ENCODE measurements at places on chromosomes 13 and 19.

GRCh38 chr13:34179481-34179880 is 361.5 kb downstream of the RFC3 start:
- no peak for DNase-seq

DNA sequence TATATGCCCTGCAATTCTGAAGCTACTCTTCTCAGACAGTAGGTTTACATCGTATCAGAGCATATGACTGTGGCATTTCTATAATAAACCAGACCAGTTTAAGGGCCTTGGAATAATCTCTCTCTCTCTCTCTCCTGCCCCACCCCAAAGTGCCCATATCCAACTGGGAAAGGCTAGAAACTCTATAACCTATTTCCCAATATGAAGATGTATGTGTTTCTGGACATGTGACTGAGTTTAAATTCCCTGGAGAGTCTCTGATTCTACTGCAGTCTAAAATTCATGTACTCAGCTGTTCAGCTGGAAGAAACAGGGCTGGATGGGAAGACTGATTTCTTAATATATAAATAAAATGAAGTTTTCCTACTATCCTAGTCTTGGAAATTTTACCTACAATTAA is 91.9 kb upstream of the MBNL2 start:
- DNase-seq, result no peak

DNA sequence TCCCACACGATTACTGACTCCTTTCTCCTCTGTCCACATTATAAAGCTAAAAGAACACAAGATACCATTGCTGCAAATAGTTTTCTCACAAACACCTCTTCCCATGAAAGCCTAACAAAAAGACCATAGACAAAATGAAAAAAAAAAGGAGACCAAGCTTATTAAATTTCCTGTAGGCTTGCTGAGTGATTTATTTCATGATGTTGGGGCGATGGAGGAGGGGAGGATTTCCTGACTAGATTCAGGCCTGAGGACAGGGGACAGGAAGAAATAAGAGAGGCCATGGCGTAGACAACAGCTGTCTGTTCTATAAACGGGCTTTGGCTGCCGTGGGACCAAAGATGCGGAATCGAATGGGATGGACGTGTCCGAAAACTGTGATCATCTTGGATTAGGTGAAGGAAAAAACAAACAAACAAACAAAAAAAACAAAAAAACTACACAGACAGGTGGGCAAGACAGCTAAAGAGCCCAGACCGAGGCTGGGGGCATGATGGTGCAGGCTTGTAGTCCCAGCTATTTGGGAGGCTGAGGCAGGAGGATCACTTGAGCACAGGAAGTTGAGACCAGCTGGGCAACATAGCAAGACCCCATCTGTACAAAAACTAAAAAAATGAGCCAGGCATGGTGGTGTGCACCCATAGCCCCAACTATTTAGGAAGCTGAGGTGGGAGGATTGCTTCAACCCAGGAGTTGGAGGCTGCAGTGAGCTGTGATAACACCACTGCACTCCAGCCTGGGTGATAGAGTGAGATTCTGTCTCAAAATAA is 5.3 kb downstream of the TMPRSS9 start:
- no peak for DNase-seq

DNA sequence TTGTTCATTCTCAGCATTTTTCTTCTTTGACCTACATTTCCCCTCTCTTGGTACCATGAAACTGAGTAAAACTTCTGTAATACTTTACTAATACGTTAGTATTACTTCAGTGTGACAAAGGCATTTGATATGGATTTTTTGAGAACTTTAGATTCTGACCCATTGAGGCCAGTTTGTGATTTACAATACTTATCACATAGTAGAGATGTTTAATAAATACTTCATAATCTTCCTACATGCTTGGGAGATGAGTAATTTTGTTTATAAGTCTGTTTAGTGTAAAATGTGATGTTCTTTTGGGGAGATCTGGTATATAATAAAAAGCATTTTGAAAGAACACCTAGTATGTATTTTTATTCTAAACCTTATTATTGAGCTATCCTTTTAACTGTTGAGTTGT is 29.7 kb downstream of the GTF2F2 start:
- no peak for DNase-seq

DNA sequence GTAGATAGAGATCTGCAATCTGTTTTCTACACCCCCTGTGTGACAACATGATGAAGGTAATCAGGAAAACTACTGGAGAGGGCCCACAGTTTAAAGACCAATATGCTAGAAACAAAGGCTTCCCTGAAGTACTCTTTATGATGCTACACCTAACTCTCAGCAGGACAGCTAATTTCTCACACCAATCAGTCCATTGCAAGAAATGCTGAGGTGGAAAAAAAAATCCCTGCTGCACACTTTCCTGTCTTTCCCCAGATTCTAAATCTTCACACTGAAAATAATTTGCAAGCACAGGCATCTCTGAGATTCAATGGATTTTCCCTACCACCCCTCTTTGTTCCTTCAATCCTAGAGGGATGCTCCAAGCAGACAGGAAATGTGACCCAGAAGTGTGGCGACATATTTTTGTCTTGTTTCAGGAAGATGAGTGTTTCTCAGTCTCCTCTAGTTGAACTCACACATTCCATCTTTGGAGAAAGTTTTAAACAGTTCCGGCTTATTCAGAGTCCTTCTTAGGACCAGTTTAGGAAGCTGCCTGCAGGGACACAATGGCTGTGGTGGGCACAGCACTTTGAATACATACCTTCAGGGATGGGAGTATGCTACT is 671.6 kb downstream of the DIAPH3 start:
- no peak for DNase-seq

- no peak for DNase-seq
Measured at GRCh38 chr19:41535029-41535622, 40.8 kb upstream of the CEACAM21 start.

- DNase-seq, result no peak
Measured at GRCh38 chr13:85411591-85411990, 387.6 kb downstream of the SLITRK6 start.

- no peak for DNase-seq
Measured at GRCh38 chr13:73036566-73036965, 22.2 kb upstream of the KLF5 start.

DNA sequence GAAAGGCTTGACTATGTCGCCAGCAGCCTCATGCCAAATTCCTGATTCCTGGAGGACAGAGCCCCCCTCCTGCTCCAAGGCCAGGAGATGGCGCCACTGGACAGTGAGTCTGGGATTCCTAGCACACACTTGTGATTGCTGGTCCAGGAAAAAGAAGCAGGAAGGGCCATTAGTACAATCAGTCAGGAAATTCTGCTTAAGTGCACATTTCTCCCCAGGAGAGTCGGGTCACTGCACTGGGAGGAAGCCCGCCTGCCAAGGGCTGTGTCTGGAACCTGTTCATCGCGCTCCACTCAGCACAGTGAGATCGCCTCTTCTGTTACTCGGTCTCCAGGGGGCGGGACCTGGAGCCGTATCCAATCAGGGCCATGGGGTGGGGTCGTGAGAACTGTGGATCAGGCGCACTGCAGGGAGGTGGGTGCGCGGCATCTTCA is 65.1 kb downstream of the ZNF823 start:
- DNase-seq, result no peak

DNA sequence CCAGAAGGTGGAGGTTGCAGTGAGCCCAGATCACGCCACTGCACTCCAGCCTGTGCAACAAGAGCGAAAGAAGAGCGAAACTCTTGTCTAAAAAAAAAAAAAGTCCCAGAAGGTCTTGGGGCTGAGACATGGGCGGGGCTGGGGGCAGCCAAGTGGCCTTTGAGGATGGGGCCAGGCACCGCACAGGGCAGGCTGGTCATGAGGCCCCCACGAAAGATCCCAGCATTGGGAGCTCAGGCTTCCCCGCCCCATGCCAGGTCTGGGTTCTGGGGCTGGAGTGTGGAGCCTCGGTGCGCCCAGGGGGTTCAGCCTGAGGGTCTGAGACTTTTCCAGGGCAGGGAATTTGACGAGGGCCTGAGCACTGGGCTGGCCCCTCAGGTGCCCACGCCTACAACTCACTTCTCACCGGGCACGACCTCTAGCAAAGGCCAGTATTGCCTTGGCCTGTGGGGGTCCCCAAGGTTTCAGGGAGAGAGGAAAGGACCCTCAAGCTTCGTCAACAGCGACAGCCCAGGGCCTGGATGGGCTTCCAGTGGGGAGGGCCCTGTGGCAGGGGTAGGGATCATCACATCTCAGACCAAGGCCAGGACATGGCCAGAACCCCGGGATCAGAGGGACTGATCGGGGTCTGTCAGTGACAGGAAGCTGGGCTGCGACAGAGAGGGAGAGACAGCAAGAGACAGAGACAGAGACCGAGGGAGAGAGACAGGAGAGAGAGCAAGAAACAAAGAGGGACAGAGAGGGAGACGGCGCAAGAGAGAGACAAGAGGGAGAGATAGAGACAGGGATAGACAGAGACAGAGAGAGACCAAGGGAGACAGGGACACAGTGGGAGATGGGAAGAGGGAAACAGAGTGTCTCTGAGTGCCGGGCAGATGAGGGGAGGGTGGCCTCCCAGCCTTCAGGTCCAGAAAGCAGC is 7.5 kb upstream of the MEX3D start:
- no peak for DNase-seq

DNA sequence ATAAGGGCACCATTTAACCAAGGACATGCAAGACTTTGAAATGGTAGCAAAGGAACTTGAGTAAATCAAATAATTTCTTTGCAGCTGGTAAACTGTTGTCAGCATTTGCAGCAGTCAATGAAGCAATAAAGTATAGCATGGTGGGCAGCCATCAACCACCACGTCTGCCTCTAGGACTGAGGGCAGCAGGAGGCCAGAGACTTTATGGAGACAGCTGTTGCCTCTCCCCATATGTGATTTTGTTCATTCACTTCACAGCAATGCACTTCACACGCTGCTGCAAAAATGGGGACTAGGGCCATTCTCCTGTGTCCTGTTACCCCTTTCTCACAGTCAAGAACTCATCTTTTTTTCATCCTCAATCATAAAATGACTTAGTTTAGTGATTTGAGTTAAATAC is 51.3 kb upstream of the PCDH9 start:
- DNase-seq, result no peak

GRCh38 chr13:91896547-91896946 is 498.1 kb downstream of the GPC5 start:
- DNase-seq, result no peak

- DNase-seq, result no peak
Measured at GRCh38 chr19:15701757-15702533, 25.9 kb upstream of the OR10H2 start.

GRCh38 chr13:106802917-106803316 is 235.0 kb upstream of the ARGLU1 start:
- DNase-seq, result no peak

GRCh38 chr19:16260160-16260811 is 62.6 kb downstream of the AP1M1 start:
- no peak for DNase-seq

Data from stimulated activated CD4-positive, alpha-beta T cell treated with anti-CD3 and anti-CD28 coated beads, TNF-alpha, amount 100 ng/mL, for 1 hour (primary cell).